ENCODE measurements at places on chromosomes 6 and 20.
A peak's percentile ranks its signal among the peaks of the same experiment; 100 is the strongest.

DNA sequence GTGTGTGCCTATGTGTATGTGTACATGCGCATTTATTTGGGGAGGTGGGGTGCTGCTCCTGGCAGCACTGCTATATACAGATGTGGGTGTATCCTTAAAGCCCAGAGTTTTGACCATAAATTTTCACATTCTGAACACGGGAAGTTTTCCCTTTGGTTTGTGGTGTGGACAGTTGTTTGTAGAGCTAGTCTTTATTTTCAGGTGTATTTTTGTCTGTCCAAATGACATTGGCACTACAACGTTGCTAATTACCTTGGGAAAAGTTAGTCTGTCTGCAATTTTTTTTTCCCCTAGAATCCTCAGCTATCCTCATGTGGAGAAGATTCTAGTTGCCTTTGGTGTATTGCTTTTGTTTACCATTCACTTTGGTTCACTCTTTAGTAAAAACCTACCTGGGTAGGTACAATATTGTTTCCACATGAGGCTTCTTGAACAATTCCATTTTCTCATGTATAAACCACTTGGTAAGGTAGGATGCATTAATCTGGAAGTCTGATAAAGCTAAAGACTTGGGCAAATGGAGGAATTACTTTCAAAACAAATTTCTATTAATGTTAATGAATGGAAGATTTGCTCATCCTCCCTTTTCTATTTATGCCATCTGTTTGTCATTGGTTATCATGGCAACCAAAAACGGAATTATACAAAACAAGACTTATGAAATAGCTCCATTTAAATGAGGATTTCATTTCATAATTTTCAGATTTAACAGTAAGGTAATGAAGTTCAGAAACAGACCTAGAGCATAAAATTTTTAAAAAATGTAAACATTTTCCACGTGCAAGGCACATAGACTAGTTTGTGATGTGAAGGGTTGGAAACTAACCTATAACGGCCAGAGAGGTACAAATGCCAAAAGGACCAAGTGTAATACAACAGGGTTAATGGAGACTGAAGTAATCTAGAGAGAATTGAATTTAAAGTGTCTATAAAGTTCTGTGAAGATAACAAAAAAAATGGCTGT lies 3.9 kb downstream of the CCN2 start:
- DNase-seq: no peak

DNA sequence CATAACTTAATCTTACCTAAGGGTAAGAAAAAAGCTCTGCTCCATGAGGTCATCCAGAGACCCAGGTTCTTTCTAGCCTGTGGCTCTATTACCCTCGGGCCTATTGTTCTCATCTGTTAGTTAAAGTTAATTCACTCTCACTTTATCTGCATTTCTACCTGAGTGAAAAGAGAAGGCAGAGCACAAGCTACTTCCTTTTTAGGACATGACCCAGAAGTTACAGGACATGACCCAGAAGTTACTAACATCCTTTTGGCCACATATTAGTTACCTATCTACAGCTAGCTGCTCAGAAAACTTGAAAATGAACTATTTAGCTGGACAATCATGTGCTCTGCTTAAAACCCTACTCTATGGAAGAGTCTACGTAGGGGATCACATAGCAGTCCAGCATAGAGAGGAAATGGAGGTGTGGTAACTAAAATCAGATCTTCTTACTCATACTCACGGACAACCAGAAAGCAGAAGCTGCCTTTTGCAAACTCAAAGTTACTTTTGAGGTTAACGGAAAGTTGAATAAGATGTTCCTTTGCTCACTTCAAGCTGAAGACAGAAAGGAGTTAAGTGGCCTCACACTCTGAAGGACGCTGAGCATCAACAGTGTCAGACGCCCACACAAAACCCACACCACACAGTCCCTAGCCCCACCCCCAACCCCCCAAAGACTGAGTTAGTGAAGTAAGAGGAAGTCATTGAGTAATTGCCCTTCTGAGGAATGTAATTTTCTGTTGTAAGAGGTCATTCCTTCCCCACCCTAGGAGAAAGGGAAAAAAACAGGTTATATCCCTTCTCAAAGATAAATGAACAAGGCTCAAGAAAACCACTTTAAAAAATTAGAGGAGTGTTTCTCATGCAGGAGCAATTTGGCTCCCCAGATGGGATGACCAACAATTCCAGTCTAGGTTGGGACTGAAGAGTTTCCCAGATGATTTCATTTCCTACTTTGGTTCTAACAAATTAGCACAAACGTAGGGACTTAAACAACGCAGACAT lies 45.9 kb upstream of the TAB2 start:
- peak; percentile 53 for DNase-seq

DNA sequence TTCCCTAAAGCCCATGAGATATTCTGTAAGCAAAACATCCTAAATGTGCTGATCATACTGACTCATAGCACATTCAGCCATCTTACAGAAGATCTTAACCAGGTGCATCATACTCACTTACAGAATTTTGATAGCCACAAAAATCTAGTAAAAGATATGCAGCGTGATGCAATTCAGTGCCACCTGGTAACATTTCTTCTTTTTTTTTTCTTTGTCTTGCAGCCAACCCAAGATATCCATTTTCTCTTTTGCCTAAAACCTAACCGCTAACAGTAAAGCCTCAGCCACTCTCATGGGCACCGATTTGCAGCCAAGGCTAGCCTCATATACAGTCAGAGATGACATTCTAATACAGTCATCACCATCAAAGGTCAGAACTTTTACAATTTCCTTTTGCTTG lies 293.3 kb downstream of the HACE1 start:
- no peak for DNase-seq

- no peak for DNase-seq
Observed at GRCh38 chr6:2998998-2999617, 586 bp upstream of the NQO2 start.

- no peak for DNase-seq
Observed at GRCh38 chr20:20267685-20268370, 100.1 kb upstream of the INSM1 start.

DNA sequence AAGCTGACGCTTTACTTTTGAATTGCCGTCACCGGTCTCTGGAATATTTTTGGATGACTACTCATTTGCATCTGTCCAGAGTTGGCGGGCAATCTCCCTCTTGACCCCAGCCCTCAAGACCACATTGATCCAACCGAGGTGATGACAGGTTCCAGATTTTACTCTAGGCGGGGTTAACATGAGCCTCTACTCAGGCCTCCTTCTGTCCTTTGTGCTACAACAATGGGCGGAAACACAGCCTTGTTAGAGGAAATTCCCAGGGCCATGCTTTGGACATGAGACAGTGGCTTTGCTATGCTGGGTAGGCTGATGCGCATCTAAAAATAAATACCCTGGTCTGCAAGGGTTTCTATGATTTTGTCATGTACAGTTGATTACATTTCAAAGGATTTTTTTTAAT lies 27.0 kb upstream of the ADGRF5 start:
- no peak for DNase-seq

DNA sequence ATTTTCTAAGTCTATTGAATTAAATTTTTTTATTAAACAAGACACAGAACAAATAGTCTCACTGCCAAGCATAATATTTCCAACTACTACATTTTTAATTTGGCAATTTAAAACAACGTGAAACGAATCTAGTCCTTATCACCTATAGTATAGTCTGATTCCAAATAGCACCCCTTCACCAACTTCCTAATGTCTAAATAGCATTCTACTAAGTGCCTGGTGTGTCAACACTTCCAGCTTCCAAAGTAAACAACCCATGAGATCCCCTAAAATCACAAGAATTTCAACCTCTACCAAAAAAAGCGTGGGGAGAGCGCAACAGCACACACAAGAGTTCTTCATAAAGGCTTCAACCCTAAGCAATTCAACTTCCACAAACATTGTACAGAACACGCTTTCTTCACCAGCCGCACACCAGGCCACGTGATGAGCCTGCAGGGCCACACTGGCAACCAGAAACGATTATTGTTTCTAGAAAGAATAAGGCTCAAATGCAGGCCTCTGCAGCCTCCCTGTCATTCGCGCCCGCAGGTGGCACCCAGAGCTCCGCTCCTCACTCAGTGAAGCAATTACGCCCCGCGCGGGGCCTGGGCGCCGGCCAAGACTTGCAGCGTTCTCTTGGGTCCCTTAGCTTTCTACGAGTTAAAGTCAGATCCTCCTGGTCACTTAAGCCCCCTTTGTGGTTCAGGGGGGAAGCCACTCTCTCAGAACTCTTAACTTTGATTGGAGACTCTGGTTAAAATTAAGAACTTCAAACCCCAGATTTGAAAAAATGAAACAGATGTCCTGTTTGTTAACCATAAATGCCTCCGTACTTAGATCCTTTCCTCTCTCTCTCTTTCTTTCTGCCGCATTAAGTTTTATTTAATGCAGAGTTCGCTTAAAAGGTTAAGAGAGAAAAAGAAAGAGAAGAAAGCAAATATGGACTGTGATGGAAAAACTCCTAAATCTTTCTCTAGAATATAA lies 18.3 kb downstream of the SIM1 start:
- DNase-seq: no peak

GRCh38 chr6:81933089-81933488 lies 180.6 kb upstream of the TENT5A start:
- no peak for DNase-seq

GRCh38 chr6:113050010-113050858 lies 703.1 kb downstream of the RFPL4B start:
- no peak for DNase-seq

DNA sequence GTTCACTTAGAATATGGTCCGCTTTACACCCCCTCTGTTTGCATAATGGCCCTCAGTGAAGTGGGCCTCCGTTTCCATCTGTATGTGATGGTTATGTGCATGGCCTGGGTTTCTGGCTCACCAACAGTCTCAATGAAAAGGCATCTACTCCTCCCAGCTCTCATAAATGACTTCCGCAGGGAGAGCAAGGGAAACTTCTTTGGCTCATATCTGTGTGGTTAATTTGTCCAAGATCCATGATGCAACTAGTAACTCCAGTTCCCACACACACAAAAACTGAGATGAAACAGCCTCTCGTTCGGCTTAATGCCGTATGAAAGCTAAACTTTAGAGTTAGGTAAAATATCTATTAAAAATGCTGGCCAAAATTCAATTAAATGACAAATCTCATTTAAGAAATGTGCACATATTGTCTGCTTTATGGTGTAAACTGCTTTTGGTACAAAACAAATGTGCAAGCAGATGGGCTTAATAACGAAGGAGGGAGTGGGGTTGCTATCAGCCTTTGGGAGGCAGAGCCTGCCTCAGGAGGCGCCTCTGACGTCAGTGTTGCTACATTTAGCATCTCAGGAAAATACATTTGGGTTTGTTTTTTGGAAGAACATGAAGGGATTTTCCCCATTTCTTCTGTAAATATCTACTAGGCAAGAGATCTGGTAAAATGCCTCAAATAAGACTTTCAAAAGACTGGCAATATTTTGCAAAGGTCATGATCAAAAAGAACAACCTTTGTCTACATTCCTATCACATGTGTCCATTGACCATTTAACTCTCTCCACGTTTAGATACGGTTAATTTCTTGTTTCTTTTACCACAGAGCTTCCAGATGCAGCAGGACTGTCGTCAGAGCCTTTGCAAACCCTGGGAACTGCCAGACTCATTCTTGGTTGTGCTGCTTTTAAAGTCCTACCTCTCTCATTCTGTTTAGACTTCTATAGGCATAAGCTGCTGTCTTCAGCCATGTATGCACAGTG lies 96.8 kb downstream of the ARMC2 start:
- no peak for DNase-seq

DNA sequence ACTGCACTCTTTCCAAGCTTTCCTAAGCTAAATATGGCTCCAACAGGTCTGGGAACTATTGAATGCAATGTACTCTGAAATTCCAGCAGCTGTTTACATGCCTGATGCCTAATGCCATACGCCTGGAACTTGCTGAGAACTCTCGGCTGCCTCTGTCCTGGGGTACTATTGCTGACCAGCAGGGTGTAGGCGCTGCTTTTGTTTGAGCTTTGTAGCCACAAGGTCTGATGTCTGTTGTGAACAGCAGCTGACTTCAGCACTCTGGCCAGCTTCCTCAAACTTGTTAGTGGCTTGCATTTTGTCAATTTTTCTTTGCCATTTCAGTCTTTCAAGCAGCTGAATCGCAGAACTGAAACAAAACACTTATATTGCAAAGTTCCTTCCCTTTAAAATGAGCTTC lies 26.7 kb downstream of the SAYSD1 start:
- DNase-seq: no peak

GRCh38 chr6:109342506-109342905 lies 39.8 kb downstream of the CD164 start:
- DNase-seq: no peak

GRCh38 chr6:110053395-110054240 lies 75.5 kb downstream of the GPR6 start:
- DNase-seq: no peak

- no peak for DNase-seq
Observed at GRCh38 chr20:8196096-8196495, 64.0 kb downstream of the PLCB1 start.

DNA sequence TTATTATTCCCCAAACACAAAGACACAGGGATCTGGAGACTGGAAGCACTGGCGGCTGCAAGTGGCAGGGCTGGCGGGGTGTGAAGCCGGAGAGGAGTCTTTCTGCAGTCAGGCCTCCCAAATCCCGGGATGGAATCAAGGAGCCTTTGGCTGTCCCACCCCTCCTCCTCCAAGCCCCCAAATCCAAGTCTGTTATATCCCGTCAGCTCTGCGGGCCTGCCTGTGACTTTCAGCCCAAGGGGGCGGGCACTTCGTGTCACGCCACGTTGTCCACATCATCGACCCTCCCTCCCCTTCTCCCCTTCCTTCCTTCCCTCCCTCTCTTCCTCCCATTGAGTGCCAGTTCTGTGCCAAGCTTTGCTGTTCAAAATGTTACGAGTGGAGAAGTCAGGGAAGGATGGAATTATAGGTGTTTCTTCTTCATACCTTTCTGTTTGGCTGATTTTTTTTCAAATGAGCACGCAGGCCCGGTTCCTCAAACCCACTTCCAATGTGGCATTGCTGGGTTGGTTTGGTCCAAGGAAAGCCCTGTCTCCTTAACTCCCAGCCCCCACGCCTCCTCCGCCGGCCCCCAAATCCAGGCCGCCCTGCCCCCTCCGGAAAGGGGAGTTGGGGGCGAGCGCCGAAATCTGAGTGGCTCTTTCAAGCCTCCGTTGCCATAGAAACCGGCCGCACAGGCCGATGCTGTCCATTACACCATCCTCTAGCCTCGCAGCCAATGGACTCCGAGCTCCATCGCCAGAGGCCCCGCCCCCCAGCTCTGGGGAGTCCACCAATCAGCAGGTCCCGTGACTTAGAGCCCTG lies 12.7 kb downstream of the ZCCHC3 start:
- DNase-seq: peak; percentile 66

Data from activated CD4-positive, alpha-beta T cell treated with anti-CD3 and anti-CD28 coated beads, Interleukin-2, amount 50 U/mL, for 1 hour (primary cell).